Activated naive CD4-positive, alpha-beta T cell treated with anti-CD3 and anti-CD28 coated beads for 36 hours (primary cell): ENCODE measurements at places on chromosomes 2 and 18.
A peak's percentile ranks its signal among the peaks of the same experiment; 100 is the strongest.

DNA sequence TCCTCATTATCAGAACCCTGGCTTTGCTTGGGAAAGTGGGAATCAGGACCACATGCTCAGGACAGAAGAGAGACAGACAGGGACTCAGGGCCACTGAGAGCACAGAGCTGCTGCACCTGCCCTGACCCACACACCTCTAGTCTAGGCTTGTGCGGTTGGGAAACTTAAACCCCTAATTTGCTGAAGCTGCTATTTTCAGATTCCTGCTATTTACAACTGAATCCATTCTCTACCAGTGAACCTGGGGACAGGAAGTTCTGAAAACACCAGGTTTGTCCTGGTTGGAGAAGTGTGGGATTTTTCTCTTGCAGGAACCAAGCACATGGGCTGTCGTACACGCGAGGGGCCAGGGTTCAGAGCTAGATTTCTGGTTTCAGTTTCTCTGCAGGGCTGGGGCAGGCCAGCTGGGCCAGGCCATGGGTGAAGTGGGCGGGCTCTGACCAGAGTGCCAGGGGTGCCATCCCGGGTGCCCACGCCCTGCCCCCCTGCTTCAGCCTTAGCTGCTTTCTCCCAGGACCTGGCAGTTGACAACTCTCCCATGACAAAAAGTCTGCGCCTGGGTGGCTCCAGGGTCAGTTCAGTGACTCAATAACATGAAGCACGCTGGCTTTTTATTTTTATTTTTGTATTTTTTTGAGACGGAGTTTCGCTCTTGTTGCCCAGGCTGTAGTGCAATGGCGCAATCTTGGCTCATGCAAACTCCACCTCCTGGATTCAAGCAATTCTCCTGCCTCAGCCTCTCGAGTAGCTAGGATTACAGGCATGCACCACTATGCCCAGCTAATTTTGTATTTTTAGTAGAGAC, 51.3 kb upstream of the SLC1A4 start:
- DNase-seq, result no peak

DNA sequence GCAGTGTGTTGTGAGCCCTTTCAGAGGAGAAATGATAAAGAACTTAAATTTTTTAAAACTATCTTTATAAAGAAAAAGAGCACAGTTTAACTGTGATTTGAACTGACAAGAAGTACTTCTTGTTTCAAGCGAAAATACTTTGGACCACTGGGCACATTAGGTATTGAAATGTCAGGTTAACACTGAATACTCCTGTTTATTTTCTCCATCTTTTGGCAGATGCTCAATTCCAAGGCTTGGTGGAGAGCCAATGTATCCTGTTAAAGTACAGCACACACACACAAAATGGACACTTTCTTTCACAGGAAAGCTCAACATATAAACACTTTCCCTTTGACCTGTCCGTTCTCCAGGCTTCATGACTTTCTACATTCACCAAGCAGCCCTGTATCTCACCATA, 32.6 kb upstream of the SP3 start:
- no peak for DNase-seq

GRCh38 chr2:95393901-95394300, 8.6 kb upstream of the FAHD2A start:
- DNase-seq, result no peak

GRCh38 chr2:237254911-237255578, 158.9 kb downstream of the COL6A3 start:
- DNase-seq, result no peak

DNA sequence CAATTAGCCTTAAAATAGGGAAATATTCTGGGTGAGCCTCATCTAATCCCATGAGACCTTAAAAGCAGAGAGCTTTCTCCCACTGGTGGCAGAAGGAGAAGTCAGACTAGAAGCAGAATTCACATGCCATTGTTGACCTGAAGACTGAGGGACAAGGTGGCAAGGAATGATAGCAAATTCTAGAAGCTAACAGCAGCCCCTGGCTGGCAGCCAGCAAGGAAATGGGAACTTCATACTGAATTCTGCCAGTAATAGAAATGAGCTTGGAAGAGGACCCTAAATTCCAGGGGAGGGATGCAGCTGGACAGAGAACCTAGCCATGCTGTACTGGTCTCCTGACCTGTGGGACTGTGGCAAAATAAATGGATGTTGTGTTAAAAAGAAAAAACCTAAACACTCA, 19.5 kb downstream of the B3GNT7 start:
- no peak for DNase-seq

DNA sequence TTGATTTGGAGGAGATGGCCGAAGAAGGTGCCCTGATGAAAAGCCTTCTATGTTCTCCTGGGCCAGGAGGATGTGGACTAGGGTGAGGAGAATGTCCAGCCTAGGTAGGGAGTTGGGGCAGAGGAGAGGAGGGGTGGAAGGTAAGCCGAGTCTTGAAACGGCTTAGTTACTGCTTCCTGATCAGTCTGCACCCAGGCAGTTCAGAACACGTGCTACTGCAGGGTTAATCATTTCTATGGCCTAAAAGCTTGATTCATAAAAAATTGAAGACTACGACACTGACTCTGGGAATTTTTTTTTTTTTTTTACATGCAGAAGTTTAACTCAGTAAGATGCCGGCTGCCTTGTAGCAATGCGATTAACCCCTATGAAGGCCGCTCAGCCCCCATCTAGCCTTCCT, 125.3 kb downstream of the TMEM163 start:
- no peak for DNase-seq

DNA sequence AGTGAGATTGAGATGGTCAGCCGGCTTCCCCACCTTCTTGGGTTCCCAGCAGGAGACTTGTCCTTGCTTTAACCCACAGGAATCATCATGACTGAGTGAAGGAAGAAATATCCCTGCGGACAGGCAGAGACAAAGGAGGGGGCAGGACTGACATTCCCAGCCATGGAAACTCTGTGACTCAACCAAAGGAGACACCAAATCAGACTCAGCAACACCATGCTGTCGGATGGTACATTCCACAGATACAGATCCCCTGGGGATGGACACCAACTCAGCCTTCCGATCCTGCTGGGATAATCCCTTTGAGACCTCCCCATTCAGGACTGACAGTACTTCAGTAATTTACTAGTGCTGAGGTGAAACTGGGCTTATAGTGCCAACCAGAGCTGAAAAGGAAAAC, 518.3 kb downstream of the XIRP2 start:
- no peak for DNase-seq

- DNase-seq, result no peak
Observed at GRCh38 chr2:119728421-119728820, 31.3 kb upstream of the PTPN4 start.

GRCh38 chr2:102735416-102736109, 26.3 kb upstream of the TMEM182 start:
- DNase-seq, result no peak

GRCh38 chr18:2894131-2894840, 47.5 kb downstream of the EMILIN2 start:
- no peak for DNase-seq

- no peak for DNase-seq
Observed at GRCh38 chr2:215835657-215836056, 177.7 kb downstream of the MREG start.

DNA sequence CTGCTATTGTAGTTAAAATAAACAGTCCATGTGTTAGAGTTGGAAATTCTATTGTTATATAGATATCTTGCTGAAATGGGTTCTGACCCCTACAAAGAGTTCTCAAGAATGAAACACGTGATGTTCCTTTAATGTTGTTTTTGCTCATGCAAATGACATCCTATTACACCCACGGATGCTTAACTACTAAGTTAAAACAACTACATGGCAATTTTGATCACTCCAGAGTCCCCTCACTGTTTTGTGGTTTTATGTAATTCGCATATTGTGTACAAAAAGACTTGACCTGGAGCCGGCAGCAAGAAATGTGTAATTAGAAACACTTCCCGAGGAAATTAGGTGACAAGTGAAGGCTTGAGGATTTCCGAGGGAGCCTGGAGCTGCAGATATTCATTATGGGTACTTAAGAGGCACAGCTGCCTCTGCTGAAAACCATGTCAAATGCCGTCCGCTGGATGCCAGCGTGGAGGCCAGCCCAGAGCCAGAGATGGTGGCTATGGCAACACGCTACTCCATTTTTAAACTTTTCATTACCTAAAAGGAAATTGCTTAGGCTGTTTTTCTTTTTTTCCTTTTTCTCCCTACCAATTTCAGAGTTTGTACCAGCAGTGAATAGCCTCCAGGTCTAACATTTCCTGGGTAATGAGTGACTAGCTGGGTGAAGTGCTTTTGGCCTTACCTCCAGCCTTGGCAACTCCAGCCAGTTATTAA, 21.0 kb upstream of the CABLES1 start:
- no peak for DNase-seq

DNA sequence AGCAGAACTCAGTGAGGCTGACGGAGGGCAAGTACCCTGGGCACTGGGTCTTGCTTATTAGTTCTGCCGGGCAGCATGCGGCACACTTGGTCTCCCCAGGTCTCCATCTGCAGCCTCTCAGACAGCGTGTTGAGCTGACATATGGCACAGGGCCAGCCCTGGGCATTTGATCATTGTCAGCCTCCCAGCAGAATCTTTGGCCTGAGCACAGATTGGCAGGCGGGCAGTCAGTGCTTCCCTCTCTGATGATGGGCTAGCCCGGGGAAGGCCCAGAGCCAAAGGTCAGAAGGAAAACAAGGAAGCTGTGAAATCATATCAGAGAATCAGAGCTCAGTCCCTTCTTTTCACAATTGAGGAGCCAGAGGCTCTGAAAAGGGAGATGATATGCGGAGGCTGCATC, 150.1 kb upstream of the LRRTM1 start:
- DNase-seq, result no peak

GRCh38 chr2:148926981-148927401, 52.0 kb downstream of the KIF5C start:
- peak; percentile 35 for DNase-seq

DNA sequence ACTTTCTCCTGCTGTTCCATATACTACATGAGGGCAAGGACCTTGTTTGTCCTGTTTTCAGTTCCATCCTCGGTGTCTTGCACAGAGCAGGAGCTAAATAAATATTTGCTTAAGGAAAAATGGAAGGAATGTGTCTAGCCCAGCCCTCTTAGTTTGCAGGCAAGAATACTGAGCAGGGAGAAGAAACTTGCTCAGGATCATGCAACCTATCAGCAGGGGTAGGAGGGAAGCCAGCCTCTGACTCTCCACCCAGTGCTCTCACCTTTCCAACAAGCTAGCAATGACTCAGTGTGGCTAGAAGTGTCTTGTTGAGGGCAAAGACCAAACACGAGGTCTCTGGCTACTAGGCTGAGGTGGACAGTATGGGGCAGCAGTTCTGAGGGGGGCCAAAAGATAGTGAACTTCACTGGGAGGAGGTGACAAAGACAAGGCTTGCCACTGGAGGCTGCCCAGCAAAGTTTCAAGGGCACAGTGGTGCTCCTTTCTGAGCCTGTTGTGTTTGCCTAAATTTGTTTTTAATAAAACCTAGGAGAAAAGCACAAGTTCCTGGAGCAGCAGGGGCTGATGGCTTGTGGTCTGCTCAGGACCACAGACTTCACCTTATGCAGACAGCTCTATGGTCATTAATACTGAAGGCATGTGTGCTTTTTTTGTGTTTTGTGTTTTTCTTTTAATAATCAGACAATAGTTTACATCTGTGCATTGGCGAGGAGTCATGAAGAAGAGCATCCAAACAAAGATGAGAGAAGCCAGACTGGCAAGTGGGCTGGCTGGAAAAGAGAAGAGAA, 49.1 kb upstream of the CTAGE1 start:
- DNase-seq, result no peak

- no peak for DNase-seq
Observed at GRCh38 chr2:142755191-142755590, 122.3 kb upstream of the KYNU start.

- DNase-seq, result no peak
Observed at GRCh38 chr18:22349317-22349898, 68.3 kb downstream of the CTAGE1 start.
